ENCODE measurements at places on chromosomes 11 and 22.

DNA sequence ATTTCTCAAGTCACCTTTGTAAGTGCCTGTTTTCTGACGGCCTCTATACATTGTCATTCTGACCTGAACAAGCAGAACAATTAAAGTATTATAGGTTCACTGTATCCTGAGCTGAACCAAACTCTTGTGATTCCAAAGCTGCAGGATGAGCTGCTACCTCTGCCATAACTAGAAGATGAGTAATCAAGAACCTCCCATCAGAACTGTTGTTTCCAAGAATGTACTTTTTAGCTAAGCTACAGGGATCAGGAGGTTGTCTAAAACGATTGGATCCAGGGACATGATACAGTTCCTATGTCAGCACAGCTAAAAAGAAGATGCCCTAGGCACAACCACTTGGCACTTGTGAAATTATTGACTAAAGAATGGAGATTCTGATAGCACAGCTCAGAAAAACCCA lies 288.4 kb upstream of the CCDC90B start:
- no peak for DNase-seq

DNA sequence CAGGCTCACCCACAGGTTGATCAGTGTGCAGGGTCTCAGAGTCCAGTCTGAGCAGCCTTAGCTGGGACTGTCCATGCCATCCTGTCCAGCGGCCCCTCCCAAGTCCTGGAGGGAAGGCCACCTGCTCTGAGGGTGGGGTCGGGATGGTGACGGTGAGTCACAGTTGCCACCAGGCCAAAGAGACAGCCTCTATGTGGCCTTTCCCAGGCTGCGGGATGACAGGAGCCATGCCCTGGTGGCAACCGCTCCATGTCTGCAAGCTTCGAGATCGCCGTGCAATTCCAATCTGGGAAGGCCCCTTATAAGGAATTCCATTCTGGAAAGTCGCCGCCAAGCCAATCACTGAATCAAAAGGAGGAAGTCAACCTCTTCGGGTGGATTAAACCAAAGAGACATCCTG lies 47.5 kb downstream of the RTL6 start:
- DNase-seq = no peak

DNA sequence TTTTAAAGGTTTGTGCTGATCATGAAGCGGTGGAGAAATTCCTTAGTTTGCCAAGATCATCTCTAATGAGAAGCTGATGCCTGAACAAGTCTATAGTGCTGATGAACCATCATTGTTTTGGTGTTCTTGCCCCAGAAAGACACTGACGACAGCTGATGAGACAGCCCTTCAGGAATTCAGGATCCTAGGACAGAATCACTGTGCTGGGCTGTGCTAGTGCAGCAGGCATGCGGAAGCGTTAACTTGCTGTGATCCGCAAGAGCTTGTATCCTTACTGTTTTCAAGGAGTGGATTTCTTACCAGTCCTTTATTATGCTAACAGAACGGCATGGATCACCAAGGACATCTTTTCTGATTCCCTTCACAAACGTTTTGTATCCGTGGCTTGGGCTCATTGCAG lies 104.1 kb downstream of the TBC1D22A start:
- DNase-seq = no peak

- DNase-seq = no peak
Measured at GRCh38 chr11:82843057-82843795, 57.0 kb downstream of the PRCP start.

All from NCI-H446 treated with DMSO at 0.1 percent for 48 hours (cell line).